ENCODE measurements at places on chromosomes 3 and 15.

GRCh38 chr3:126827121-126827520 lies 123.1 kb downstream of the CHCHD6 start:
- no peak for DNase-seq

- DNase-seq: peak; percentile 84
Observed at GRCh38 chr3:45593708-45594601, 596 bp upstream of the LIMD1 start.

- DNase-seq: no peak
Observed at GRCh38 chr15:90055182-90055581, 47.1 kb downstream of the IDH2 start.

GRCh38 chr15:78925956-78926743 lies 18.7 kb downstream of the CTSH start:
- no peak for DNase-seq
